ENCODE measurements at places on chromosomes 4 and X.

GRCh38 chrX:54043056-54043455 is 1.2 kb downstream of the PHF8 start:
- DNase-seq = no peak

DNA sequence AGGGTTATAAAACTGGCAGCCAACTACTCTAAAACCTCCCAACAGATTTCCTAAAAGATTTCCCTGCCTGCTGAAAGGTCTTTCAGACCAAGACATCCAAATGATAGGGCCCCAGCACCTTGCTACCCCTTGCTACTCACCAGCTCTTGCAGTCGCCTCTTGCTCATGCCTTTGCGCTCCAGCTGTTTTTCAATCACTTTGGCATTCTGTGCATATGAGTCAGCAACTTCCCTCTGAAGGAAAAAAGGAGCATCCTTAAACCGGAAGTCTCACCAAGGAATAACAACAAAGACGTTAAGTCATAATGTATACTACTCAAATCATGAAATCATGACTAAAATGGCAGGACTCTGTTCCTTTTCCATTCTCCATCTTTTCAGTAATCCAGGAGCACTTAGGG is 24.0 kb downstream of the STEEP1 start:
- no peak for DNase-seq

DNA sequence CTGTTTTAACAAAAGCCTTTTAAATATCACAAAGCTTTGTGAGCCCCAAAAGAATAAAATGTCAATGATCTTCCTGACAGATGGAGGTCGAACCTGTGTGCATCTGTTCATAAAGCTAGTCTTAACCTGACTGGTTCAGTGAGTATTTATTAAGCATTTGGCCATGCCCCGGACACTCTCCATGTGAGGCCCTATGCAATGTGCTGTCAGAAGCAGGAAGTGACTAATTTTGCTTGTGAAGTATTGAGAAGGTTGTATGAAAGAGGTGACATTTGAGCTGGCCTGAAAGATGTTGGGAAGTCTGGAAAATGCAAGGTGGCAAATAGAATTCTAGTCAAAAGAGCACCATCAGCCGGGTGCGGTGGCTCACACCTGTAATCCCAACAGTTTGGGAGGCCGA is 171.4 kb downstream of the MSL3 start:
- DNase-seq = no peak

- DNase-seq = peak; percentile 66
These were observed 650.8 kb upstream of the DIPK2B start for GRCh38 chrX:45851434-45851991.

GRCh38 chr4:138958519-138958918 is 57.1 kb upstream of the NOCT start:
- DNase-seq = no peak

GRCh38 chr4:13143222-13144070 is 340.7 kb downstream of the RAB28 start:
- DNase-seq = no peak

- DNase-seq = no peak
These were observed 113.4 kb downstream of the ZAR1 start for GRCh38 chr4:48603366-48604003.

- DNase-seq = no peak
These were observed 107.1 kb upstream of the ARHGAP24 start for GRCh38 chr4:85367815-85368214.

DNA sequence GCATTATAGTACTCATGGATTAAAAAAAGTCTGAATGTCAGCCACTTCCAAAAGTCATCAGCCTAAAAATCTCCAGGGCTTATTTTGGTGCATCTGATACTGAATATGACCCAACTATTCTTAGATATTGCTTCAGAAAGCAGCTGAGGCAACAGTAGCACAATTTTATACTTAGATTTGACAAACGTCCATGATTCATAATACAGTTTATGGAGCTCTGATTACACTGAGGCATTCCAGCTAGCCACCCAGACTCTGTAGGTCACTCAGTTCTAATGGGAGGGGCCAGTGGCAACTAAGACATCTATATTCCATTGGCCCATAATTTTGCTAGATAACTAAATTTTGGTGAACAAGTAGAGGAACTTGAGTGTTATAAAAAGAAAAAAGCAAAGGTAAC is 10.3 kb downstream of the SPATA4 start:
- no peak for DNase-seq

GRCh38 chr4:16255730-16256129 is 29.5 kb upstream of the TAPT1 start:
- DNase-seq = no peak

- DNase-seq = no peak
These were observed 164.3 kb downstream of the GABRB1 start for GRCh38 chr4:47195706-47196105.

GRCh38 chr4:126448086-126448845 is 1133.5 kb downstream of the FAT4 start:
- no peak for DNase-seq

- DNase-seq = no peak
These were observed 119.8 kb downstream of the SPCS3 start for GRCh38 chr4:176439611-176440010.

DNA sequence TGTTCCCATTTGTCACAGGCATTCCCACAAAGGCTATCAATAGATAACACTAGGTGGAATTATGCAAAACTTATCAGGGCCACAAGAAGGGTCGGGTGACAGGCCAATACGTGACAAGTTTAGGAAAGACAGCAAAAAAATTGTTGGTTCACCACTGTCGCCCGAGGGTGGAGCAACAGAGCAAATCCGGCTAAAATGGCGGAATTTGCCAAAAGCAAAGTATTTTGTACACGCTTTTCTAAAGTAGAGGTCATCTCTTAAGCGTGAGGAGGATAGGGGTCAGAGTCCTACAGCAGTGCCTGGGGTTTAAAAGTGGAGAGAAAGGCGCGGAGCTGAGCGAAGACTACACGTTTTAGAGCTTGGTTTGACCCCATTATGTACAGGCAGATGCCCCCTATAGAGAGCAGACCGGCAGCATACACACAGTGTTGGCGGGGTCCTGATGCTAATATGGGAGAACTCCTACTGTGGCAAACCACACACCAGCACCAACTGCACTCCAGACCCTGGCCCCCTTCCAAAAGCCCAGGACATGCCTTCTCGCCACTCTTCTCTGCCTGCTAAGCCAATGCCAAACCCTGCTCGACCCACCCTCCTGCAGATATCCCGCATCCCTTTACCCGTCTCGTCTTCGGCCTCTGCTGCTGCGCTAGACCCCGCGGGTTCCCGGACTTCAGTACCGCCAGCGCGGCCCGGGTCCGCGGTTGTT is 733 bp downstream of the CCNA2 start:
- peak; percentile 39 for DNase-seq

DNA sequence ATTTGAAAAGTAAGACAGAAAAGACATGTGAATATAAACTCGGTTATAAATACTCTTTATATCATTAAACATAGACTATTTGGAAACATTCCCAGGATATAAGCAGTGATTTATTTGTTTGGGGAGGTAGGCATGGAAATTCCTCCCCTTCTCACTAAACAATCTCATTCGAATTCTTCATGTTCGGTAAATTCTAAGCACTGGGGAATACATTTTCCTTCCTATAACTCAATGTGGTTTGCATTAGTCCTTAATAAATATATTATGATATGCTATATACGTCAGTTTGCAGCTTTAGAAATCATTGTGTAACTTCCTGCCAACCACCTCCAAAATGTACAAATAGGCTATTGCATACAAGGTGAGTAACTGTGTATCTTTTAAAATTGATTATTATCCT is 99.6 kb downstream of the UGT8 start:
- DNase-seq = no peak

- DNase-seq = no peak
These were observed 459.7 kb upstream of the FAT1 start for GRCh38 chr4:187183346-187183745.

DNA sequence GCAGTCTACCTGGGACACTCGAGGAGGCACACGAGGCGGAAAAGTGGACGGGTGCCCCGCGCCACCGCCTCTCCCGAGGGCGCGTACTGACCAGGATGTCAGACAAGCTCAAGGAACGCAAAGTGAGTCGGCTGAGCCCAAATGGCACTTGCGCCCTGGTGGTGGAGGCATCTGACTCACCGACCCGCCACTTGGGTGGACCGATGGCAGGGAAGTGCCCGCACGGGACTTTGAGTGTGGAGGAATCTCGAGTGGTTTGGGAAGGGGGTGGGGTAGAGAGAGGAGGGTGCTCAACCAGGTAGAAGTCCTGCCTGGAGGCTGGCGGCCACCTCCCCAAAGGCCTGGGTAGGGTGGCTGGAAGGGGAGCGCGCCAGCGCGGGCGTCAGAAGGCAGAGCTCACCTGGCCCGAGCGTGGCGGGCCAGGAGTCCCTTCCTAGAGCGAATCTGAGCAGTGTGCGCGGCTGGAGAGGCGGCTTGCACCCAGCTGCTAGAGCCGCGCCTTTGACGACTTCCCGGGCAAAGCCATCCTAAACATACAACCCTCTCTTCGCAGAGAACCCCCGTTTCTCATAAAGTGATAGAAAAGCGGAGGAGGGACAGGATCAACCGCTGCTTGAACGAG is 655 bp downstream of the HELT start:
- DNase-seq = no peak

DNA sequence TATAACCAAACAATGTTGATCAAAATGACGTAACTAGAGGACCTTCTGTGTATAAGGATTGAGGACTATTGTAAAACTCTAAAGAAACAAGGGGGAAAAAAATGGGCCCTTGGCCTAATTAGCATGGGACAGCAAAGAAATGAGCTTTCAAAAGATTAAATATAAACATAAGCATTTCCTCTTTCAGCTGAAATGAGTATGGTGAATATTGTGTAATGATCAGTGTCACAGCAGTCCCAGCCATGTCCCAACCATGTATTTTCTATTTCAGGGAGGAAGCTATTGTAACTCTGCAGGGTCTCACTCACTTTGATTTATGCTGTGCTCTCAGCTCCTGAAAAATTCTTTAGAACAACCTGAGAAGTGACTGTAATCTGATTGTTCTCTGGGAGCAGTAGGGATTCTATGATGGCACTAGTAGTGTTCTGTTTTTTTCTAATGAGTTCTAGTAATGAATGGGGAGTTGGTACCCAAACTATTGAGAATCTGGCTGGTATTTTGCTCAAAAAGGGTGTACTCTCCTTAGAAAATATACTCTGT is 25.8 kb downstream of the ANXA10 start:
- no peak for DNase-seq

- no peak for DNase-seq
These were observed 88.6 kb downstream of the APBB2 start for GRCh38 chr4:41125558-41126311.

- peak; percentile 58 for DNase-seq
These were observed 851 bp downstream of the POLR2B start for GRCh38 chr4:56979421-56980072.

DNA sequence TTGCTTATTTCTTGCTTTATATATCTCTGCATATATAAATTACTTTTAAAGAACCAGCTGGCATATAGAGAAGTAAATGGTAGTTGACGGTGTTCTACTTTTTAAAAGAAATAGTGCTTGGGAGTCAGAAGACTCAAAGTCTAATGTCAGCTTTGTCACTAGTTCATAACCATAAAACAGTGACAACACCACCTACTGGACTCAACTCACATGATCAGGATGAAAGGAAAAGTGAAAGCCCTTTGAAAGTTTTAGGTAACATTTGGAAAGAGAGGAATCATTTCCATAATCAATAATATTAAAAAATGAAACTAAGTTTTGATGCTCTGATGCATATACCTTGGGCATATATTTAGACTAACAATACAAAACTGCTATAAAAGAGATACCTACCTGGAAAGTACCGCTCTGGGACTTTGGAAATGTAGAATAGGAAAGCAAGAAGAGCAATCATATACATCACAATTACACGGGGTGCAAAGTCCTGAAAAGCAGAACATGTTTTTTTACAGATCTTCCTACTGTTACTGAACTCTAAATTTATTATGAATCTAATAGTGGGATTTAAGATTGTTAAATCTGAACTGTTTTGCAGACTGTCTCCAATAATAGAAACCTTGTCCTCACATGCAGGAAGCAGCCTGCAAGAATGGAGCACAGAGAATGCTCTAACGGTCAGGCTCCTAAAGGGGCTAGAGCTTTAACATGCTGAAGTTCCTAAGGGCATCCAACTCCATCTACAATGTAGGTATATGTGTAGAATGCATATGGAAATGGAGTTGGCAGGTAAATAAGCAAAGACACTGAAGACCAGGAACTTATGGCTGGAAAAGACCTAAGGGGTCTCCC is 15.6 kb downstream of the PAQR3 start:
- DNase-seq = no peak

GRCh38 chrX:37998586-37999262 is 7.6 kb upstream of the SYTL5 start:
- no peak for DNase-seq

DNA sequence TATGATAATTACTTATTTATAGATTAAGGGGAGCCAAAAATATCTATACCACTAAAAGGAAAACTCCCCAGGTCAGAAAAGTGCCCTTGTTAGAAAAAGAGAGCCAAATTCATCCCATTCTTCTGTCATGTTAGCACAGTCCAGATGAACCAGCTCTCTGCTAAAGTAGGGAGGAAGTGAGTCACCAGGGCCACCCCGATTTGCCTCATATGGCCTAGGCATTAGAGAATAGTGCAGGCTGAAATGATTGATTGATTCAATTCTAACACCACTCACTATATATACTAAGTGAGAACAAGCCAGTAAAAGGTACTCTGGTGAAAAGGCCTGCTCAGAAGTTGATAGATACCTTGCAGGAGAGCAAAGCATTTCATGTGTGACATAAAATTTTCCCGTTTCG is 94.5 kb downstream of the SRPX start:
- DNase-seq = no peak

GRCh38 chr4:136806844-136807243 is 725.5 kb downstream of the PCDH18 start:
- no peak for DNase-seq

DNA sequence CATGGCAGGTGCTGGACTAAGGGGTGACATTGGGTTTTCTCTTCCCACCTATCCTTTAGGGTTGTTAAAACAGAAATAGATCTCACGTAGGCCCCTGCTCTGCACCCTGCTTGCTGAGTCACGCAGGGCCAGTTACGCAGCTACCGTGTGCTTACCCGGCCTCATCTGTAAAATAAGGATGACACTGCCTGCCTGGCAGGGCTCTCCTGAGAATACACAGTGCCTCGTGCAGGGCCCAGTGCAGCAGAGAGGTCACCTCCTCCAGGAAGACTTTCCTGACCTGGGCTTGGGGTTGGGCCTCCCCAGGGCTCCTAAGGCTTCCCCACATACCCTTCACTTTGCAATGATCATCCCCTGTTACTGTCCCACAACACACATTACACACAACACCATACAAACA is 33.6 kb upstream of the JAKMIP1 start:
- DNase-seq = no peak
